ENCODE measurements at places on chromosomes 6 and 20.

- no peak for DNase-seq
Measured at GRCh38 chr20:47982574-47983360, 197.5 kb upstream of the SULF2 start.

DNA sequence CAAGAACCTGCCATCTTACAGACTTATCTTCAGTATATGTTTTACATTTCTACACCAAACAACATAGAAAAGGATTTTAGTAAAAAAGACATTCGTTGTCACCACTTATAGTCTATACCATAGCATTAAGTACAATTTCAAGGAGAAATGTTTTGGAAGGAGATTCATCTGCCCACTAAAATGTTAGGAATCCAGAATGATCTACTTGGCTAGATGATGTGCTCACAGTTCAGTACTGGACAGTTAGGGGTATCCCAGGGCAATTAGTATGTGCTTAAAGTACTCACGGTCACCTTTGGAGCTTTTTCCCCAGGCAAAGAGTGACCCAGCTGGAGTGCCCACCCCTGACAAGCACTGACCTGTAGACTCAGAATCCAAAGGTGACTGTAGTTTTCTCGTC, 222.9 kb downstream of the SLC24A3 start:
- DNase-seq = no peak

- no peak for DNase-seq
Measured at GRCh38 chr20:2804041-2804828, 3.8 kb upstream of the CPXM1 start.

DNA sequence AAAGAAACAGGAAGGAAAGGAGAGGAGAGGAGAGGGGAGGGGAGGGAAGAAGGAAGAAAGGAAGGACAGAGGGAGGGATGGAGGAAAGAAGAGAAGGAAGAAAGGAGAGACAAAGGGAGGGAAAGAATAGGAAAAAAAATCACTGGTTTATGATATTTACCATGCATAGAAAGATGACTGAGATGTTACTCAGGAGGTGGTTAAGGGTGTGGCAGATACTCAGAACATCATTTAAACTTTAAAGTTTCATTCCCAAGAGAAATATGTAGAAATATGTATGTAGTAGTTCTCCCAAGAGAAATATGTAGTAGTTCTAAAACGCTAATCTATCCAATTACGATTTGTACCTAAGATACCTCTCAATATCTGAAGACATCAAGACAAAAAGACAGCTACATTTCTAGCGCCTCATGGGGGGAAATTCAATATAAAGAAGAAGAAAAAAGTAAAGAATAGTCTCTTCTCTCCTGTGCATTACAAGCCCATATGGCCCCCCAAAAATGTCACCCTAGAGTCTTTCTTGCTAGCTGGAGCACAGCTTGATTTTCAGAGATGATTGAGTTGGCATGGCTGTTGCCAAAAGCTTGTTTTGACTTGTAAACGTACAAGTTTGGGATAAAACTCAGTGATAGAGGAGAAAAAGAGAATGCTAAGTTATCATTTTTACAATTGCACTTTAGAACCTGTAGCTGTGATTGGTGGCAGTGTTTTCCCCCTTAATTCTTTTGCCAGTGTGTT, 539.2 kb downstream of the CDH26 start:
- DNase-seq = no peak

- no peak for DNase-seq
Measured at GRCh38 chr6:62391358-62391757, 105.3 kb upstream of the KHDRBS2 start.

DNA sequence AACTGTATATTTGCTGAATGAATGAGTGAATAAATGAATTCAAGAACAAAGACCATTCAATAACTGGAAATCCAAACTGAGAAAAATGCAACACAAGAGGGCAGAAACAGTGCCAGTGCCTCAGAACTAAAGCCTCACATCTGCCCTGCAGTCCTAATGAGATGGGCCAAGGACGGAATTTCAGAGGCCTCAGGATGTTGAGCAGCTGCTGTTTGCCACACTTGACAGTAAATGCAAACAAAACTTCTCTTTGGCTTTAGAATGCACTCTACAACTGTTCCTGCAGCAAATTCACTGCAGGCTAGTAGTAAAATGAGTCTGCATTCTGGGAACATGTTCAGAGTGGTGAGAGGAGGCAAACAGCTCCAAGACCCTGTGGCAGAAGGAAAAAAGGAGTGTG, 177.6 kb upstream of the LRFN2 start:
- no peak for DNase-seq

DNA sequence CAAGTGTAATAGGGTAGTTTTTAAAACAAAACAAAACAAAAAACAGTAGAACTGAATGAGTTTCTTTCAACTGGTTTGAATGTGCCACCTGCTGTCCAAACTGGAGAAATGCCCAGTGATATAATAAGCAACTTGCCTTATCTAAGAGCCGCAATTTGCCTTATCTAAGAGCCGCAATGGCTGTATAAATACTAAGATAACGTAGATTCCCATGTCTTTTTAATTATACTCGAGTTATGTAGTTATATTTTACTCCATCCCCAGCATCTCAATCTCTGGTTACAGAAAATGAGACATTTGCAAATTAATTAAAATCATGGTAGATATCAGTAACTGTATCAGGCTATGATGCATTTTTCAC, 67.2 kb downstream of the RPP40 start:
- peak; percentile 62 for DNase-seq

DNA sequence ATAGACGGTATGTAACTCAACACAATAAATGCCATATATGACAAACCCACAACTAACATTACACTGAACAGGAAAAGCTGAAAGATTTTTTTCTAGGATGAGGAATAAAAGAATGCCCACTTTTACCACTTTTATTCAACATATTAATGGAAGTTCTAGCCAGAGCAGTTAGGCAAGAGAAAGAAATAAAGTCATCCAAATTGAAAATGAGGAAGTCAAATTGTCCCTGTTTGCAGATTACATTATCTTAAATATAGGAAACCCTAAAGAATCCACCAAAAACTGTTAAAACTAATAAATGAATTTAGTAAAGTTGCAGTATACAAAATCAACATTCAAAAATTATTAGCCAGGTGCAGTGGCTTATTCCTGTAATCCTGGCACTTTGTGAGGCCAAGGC, 24.6 kb upstream of the ADGB start:
- DNase-seq = no peak

DNA sequence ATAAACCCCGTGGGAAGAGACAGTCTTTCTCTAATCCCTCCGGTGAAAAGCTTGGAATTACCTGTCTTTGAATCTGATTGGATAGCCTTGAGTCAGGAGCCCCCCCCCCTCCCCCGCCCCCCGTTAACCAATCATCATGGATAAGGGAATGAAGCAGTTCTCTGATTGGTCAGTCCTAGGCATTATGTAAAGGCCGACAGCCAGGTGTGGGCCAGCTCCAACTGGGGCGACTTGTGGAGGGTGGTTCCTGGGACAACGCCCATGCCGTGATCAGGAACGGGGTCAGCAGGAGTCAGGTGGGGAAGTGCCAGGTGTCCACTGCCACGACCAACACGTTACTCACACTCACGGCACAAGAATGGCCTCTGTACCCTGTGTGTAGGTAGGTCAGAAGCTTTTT, 406.8 kb upstream of the SULF2 start:
- peak; percentile 33 for DNase-seq

DNA sequence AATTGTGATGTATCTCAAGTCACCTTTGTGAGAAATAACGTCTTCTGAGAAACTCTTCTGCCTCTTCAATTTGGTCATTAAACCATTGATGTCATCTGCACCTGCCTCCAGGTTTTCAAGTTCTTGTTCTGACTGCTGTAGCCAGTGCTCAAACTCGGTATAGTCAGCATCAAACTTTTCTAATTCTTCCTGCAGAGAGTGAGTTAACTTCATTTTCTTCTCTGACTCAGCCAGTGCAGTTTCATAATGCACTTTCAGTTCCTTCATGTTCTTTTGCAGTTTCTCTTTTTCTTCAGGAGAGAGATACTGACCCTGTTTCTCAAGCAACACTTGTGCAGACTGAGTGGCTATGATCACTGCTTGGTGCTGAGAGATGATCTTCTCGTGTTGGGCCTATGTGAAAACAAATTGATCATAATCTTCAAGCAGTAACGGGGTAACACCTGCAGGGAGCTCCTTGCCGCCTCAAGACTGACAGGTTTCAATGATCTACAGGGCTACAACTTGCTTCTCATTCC, 48.8 kb downstream of the DST start:
- DNase-seq = no peak

DNA sequence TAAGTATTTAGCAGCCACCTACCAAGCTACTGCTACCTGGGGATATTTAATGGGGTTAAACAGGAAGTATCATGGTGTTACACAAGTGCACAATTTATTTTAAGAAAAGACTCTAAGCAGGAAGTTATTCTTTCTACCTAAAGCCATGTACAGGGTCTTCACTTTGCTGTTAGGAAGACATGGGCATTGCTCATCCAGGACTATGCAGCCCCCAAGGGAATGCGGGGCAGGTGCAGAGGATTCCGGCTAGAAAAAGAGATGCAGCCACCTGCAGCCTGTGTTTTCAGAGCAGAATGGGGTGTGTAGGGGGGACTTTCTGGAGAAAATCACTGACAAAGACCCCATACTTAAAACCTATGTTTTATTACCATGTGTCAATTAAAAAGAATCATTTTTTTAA, 399.1 kb upstream of the NOX3 start:
- DNase-seq = no peak

DNA sequence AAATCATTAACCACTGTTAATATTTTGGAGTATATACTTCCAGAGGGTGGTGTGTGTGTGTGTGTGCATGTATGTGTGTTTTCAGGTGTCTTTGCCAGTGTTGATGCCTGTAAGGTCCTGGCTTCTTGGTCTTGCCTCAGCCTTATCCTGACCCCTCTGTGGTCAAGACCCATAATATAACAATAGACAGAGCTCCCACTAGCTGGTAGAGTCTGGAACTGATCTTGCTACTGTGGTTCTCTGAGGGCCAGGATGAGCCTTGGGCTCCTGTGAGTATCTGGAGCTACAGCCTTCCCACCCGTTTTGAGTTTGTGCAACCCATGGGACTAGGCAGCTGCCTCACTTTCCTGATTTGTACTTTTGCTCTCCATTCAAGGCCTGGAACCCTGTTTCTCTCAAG, 191.0 kb downstream of the IBTK start:
- DNase-seq = no peak

GRCh38 chr20:6579824-6580223, 187.7 kb upstream of the BMP2 start:
- DNase-seq = no peak

- DNase-seq = no peak
Measured at GRCh38 chr6:21436625-21437024, 156.9 kb upstream of the SOX4 start.

DNA sequence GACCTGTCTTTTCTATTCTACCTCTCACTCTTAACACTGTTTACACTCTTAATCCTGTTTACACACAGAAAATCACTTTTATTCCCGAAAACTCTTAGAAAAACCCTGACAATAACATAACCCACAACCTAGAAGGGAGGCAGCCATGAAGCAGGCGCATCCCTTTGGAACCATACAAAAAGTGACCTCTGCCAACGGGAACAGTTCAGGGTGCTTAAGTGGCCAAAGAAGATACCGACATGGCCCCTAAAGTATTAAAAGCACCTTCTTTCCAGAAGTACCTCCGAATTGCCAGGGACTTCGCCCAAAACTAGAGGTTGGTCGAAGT, 490 bp downstream of the MMUT start:
- peak; percentile 26 for DNase-seq

- no peak for DNase-seq
Measured at GRCh38 chr6:109498936-109499335, 15.9 kb upstream of the ZBTB24 start.

DNA sequence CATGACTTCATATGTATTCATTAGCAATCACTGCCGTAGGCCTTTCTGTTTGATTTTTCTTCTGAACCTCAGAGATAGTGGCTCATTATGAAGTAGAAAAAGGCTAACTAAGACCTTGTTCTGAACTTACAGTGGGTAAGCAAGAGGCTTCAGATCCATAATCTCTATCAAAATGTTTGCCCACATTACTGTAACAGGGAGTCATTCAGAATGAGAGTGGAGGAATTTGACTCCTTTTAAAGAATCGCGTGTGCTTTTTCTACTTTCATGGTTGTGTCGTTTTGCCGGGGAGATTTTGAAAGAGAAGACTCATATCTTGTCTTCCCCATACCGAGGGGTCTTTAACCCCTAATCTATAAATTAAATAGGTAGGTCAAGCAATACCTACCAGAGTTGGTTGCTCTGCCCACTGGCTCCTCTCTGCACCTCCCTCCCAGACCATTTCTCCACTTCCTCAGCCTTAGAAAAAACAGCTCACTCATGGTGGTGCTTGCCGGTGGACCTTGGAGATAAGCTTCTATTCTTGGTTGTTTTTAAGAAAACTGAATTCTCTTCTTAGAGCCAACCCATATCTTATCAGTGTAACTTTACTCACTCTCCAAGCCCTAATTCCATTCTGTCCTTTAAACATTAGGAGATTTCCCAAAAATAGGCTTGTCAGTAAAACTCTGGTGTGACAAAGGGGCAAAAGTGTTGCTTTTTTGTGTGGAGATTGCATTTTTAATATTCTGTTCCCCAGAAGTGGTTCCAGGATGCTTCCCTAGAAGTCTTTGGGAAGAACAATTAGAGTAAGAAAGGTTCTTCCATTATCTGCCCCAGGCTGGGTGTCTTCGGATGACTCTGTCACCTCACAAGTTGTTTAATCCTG, 56.6 kb downstream of the E2F3 start:
- DNase-seq = no peak

- DNase-seq = no peak
Measured at GRCh38 chr6:33082702-33083101, 6.9 kb downstream of the HLA-DPB1 start.

DNA sequence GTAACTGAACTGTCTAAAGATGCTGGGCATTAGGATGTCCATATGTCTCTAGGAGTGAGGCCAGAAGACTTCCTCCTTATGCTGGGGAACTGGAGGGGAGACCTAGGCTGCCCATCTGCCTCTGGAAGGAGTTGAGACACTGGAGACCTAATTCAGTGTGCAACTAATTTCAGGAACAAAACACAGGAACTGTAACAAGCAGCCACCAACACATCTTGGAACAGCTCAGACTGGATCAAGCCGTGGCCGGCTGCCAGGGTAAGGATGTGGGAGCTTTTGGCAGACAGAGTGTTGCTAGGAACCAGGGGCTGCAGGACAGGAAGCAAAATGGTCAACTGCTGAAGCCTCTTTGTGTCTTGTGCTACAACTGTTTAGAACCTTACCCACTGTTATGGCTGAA, 16.4 kb upstream of the MAS1 start:
- no peak for DNase-seq

DNA sequence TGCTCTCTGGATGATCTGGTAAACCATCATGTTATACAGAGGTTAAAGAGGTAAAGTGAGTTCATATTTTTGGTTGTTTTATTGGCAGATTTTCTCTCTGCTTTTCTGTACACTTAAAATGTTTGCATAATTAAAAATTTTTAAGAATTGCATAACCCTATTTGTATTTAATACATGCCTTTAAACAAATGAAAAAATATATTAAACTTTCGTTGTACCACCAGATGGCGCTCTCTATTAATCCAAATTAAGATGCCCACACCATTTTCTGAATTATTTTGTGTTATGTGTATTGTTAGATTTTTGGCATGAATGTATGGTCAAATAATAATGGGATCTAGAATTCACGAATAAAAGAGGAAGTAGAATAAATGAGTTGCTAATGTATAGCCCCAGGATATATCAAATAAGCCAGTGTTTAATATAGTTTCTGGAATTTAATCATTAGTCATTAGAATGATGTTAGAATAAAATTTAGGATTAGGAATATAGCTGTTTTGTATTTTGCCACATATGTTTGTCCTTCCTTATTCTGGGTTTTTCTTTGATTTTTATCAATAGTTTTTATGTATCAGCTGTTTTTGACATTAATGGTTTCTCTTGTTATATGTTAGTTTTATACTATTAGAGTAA, 38.9 kb downstream of the SMAP1 start:
- DNase-seq = peak; percentile 18

All from NCI-H526 (cell line).